Right lung (tissue), 10 donors: ENCODE measurements at places on chromosomes 6 and 20. TPM values are rescaled to one million over a fixed set of nuclear protein-coding genes. Genes with fewer than 3 reads are reported as not detected.

DNA sequence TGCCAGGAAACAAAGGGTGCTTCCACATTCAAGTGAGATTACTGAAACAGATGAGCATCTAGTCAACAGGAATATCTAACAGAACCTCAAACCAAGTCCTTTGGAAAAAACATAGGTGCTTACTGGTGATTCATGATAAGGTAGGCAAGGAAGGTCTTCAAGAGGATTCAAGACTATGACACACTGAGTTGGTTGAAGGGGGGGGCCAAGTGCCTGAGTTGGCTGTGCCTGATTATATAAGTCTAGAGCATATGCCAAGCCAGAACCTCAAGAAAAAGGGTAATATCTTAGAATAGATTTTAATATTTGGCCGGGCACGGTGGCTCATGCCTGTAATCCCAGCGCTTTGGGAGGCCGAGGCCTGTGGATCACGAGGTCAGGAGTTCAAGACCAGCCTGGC, 63.7 kb downstream of the LYRM4 start:
- no peak for DNase-seq

Gene TP53TG5
- 1.4 TPM for polyA plus RNA-seq

DNA sequence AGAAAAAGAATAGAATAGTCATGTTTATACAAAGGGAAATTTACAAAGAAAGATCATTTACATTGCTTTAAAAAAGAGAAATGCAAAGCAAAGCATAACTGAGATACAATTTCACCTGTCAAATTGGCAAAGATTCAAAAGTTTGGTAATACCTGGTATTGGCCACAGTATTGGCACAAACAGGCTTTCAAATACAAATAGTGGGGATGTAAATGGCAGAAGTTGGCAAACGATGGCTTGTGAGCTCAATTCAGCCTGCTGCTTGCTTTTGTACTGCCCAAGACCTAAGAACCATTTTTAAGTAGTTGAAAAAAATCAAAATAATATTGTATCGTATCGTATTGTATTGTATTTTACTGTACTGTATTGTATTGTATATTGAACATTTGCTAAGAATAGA, 194.5 kb upstream of the JAG1 start:
- no peak for DNase-seq

GRCh38 chr20:14434384-14435136, 97.1 kb upstream of the FLRT3 start:
- DNase-seq = no peak

Gene KIFC1
- polyA plus RNA-seq = 72.8 TPM

DNA sequence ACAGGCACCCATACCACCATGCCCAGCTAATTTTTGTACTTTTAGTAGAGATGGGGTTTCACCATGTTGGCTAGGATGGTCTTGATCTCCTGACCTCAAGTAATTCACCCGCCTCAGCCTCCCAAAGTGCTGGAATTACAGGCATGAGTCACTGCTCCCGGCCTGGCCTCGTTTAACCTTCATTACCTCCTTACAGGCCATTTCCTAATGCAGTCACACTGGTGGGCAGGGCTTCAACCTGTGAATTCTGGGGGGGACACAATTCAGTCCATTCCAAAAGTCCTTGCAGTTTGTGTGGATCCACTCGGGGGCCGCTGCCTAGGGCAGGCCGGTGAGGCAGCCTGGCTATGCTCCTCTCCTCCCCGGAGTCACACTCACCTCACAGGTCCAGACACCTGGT, 112.4 kb upstream of the SNX9 start:
- DNase-seq = no peak

DNA sequence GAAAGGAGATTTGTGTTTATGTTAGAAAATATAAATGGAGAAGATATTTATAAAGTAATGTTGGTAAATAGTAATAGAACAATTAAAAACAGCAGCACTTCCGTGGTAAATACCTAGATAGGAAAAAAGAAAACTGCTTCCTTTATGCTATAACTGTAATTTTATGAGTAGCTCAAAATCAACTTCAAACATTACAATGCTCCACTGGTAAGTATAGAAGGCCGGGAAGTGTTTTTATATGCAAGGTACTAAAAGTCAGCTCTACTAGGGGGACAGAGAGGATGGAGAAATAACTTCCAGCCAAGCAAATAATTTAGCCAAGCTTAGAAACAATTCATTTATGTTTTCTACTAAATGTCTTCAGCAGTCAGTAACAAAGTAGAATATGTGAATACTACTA, 56.7 kb downstream of the ARHGAP18 start:
- DNase-seq = no peak

Gene LRRC73
- polyA plus RNA-seq = 0.40 TPM

GRCh38 chr6:26183237-26183580, 96.0 kb downstream of the HFE start:
- no peak for DNase-seq

DNA sequence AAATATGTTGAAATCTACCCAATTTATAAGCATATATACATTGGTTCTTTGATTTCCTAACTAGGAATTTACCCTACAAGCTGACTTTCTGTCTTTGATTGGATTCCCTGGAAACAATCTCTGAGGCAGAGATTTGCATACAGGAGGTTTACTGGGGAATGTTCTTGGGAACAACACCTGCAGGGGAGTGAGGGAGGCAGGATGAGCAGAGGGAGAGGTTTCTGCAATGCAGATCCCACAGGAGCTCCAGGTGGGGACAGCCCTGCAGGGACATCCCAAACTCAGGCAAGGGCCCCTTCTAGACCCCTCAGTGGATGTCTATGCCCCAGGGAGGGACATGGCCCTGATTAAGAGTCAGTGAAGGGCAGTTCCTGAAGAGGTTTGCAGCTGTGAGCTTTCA, 95.2 kb upstream of the CCDC167 start:
- no peak for DNase-seq

- no peak for DNase-seq
Measured at GRCh38 chr6:147311218-147311617, 107.0 kb downstream of the STXBP5 start.
